ENCODE measurements at places on chromosomes 4 and X.

DNA sequence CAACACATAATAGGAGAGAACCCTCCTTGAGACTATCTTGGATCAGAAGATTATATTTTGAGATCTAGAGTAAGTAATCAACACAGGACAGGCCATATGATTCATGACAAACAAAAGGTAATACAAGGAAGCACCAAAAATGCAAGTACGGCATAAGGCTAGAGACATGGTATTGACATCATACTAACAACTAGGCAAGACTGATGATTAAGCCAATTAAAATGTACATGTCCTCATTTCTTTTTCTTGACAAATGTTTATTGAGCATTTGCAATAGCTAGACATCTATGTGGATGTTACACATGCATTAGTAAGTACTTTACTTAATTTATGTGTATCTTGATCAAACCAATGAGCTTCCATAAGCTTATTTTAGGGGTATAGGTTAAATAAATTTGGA, 695.7 kb upstream of the GALNTL6 start:
- DNase-seq, result no peak

GRCh38 chr4:95265814-95266740, 282.7 kb downstream of the UNC5C start:
- DNase-seq, result no peak

DNA sequence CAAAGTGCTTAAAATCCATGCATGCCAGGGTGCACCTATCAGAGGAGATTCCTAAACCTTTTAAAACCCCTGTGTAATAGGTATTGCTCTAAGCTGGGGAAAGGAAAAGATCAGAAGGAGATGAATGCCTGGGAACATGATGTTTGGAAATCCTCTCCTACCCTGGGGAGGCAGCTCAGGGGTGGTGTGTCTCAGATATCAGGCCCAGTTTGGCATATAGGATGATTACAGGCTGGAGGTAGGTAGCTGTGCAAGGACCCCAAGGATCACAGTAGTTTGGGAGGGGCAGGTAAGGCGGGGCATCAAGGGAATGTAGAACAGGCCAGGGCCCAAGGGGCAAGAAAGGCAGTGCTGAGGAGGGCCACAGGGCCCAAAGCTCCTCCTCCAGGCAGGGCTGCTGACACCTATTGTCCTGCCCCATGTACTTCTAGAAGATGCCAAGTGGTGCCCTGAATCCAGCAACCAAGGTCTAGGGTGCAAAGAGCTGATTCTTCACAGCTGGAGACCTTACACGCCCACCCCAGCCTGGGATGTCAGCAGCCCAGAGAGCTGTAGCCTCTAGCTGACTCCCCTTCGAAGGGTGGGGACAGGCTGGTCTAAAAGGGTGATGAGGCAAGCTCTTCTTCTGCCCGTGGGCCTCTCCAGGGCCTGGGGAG, 17.6 kb downstream of the SASH3 start:
- DNase-seq, result no peak

DNA sequence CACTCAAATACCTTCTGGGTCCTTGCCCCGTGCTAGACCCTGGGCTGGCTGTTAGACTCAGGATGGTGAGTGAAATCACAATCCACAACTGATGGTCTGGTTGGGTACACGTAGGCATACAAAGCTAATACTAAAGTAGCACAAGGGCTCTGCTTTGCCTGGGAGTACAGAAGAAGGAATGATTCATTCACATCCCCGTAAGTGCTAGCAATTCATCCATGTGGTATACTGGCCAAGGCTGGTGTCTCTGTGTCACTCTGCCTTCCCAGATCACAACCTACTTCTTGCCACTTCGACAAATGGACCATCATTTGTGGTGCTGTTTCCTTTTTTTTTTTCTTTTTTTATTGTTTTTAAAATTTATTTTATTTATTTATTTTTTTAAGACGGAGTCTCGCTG, 19.7 kb upstream of the RBM47 start:
- DNase-seq, result no peak

DNA sequence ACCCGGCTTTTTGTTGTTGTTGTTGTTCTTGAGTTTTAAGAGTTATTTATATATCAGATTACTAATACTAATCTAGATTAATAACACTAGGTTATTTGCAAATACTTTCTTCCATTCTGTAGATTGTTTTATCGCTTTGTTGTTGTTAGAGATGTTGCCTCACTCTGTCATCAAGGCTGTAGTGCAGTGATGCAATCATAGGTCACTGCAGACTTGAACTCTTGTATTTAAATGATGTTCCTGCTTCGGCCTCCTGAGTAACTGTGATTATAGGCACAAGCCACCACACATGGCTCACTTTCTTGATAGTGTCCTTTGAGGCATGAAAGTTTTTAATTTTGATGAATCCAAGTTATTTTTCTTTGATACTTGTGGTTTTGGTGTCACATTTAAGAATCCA, 129.0 kb downstream of the VSIG4 start:
- no peak for DNase-seq

DNA sequence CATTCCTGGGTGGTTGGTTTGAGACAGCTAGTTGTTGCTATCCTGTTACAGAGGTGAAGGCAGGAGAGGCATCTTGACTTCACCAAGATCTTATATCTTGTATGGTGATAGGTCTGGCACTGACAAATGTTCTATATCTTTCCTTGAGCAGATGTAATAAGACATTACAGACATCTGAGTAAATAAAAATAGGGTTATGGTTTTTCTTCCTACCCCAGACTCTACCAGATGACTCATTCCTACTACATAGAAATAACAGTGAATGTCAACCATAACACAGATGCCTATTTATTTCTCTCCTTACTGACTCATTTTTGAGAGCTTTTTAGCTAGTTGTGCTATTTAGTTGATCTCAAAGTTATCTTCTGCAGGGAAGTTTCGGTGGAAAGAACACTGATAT, 21.9 kb downstream of the HNRNPH2 start:
- peak; percentile 55 for DNase-seq

GRCh38 chr4:95956094-95956493, 116.2 kb downstream of the PDHA2 start:
- no peak for DNase-seq

DNA sequence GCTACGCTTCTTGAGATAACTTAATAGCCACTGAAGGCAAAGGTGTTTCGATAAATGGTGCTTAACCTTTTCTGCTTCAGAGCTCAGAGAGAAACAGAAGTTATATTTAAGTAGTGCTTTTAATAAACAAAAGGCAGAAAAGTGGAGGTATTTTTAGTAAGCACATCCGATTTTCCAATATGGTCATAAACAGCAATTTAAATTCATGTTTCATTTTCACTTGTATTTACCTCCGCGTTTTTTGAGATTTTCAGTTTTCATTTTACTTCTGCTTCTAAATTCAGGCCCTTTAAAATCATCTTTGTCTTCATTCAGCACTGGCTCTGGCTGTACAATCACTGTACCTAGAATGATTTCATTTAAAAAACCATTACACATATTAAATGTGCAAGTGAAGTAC, 92.4 kb downstream of the ATRX start:
- no peak for DNase-seq

DNA sequence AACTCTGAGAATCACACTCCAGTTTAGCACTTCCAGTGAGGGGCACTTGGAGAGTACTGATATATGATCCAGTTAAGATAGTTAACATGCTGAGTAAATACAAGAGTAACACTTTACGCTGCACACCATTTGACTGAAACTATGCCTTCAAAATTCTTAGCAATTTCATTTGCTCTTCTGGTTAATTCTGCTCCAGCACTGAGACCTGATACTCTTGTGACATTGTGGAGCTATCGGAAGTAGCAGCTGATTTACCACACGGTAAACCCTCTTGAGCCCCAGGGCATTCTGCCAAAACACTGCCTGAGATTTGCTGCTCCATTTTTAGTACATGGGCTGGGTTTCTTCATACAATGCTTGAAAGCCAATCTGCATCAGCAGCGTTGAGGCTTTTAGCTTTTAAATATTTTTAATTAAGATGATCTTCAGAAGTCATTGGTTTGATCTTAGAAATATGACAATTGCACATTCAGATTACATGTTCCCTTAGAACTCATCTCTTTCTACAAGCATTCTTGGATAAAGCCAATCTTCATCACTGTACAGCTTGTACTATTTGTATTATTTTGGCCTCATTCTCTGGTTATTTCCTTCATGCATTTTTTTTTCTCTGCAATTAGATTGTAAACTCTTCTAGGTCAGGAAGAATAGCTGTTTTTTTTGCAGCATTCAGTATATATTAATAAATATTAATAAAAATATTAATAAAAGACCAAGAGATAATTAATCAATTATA, 67.8 kb upstream of the ETNPPL start:
- DNase-seq, result peak; percentile 81

- no peak for DNase-seq
Observed at GRCh38 chr4:7390336-7390735, 44.4 kb downstream of the PSAPL1 start.

- DNase-seq, result no peak
Observed at GRCh38 chrX:55008571-55009358, 8.6 kb downstream of the APEX2 start.

DNA sequence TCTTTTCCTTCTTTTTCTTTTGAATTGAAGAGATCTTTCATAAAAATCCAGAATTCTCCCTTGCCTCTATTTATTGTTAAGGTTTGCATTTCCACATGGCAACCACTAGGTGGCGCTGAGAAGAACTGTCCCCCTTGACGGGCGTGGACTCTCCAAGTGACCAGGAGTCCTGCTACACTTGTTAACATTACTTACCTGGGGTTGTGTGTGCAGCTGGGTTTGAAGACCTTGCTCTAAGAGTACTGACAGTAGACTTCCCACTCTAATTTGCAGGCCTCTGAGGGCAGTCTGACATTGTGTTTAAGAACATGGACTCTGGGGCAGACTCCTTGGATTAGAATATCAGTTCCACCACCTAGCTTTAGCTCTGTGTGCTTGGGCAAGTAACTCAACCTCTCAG, 52.8 kb downstream of the GPRIN3 start:
- DNase-seq, result peak; percentile 49

DNA sequence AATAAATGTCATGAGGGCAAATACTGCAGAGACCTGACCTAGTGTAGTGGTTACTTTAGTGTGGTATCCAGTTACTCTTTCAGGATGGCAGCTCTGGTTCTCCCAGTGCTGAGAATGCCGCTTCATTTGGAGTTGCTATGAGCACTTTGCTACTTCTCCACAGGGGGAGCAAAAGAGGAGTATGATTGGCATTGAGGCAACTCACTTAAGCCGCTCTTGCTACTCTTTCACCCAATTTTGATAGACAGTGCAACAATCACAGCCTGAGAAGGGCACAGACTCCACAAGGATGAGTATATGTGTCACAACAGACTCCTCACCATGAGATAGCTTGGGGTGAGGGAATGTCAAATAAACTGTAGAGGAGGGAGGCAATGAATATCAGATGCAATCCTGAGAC, 81.2 kb downstream of the NPY1R start:
- DNase-seq, result no peak

- peak; percentile 68 for DNase-seq
Observed at GRCh38 chr4:76989391-76990061, 40.0 kb downstream of the SEPTIN11 start.

DNA sequence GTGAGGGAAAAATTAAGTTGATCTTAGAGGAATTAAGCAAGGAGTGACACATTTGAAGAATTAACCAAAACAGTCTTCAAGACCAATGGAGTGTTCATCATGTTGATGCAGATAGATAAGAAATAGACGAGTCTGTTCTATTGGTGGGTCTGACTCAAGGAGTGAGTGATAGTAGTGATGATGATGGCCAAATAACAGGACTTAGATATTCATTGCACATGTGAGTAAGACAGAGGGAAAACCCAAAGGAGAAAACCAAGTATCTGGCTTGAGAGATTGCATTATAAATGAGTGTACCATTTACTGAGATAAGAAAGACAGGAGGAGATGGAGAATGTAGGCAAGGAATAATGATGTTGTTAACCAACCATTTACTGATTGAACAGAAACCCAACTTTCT, 321.3 kb downstream of the ADGRL3 start:
- no peak for DNase-seq

GRCh38 chrX:152923599-152923998, 25.7 kb downstream of the ZNF185 start:
- no peak for DNase-seq

DNA sequence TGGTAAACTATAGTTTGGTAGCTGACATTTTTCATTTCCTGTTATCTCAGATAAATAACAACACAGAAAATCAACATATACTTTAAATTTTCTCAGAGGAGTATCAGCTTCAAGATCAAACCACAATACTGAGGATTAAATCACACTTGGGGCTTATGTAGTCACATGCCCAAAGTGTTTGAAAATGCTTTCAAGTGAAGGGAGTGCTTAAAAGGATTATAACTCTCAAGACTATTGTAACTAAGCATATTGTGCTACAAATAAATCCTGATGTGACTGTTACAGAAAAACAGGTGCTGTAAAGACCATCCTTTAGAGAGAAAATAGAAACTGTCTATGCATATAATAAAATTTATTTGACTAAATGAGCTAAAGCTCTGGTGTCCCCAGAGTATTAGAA, 887.6 kb downstream of the ADGRL3 start:
- no peak for DNase-seq

DNA sequence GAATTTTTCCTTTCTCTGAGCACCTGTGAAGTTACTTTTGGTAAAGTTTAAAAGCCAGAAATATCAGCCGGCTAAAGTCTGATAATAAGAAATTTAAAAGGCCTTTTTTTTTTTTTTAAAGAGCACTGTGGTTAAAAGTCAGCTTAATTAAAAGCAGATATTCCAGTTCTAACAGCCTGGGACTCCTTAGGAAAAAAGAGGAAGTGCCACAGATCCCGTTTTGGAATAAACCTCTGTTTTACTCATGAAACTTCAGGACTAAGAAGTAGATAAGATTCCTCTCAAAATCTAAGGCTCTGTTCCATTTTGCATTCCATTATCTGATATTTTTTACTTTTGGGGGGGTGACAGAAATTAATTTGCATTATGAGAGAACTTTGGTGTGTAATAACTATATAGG, 37.8 kb downstream of the ABCB7 start:
- DNase-seq, result no peak

DNA sequence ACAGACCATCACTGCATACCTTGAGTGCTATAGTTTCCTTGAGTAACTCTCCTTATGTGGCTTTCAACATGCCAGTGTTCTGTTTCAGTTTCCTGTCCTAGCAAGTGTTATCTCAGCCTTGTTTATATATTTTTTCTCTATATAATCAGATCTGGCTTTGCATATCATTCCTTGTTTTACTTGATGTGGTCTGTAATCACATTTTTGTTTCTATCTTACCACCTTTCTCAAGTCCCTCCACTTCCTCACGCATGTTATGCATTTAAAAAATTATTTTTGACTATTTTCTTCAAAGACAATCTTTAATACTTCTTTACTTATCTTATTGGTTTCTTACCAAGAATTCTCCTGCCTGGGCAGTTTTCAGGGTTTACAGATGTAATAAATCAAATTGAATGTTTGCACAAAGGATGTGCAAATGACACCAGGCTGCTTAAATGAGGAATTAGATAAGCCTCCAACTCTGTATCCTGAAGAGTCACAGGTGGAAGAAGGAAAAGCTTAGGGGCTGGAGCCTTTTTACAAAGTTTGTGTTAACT, 351.2 kb downstream of the BMPR1B start:
- DNase-seq, result no peak

GRCh38 chr4:64796581-64796980, 387.3 kb upstream of the TECRL start:
- DNase-seq, result no peak
